ENCODE measurements at places on chromosomes 7 and 10.
A peak's percentile ranks its signal among the peaks of the same experiment; 100 is the strongest.

- DNase-seq: peak; percentile 88
Observed at GRCh38 chr7:96321658-96322372, at the start of gene SLC25A13. Gene SLC25A13, minus strand, starts transcription at chr7:96322098. Its CDS starts 142 bp downstream, at chr7:96321956.

- DNase-seq: peak; percentile 82
Observed at GRCh38 chr10:21499701-21500577, 25.5 kb downstream of the SKIDA1 start.

GRCh38 chr7:66880053-66880452 lies 41.0 kb upstream of the TMEM248 start:
- DNase-seq: no peak

DNA sequence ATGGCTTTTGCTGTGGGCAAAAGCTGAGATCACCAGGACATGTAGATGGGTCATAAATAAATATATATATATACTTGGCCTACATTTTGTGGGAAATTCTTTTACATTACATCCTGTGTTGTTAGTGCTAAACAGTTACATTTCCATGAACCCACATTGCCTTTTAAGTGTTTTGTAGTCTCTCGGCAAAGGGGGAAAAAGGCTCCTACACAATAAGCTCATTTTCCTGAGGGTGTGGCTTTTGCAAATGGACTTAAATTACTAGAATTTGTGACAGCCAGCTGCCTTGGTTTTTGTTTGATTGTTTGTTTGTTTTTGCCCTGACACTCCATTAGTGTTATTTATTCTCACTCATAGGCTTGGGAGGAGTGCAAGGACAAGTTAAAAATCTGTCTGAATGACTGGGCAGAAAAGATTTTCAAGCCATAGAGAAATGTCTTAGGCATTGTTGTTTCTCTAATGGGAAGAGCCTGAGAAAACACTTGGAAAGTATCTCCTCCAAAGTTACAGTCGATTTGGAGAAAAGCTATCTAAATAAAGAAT lies 128.8 kb downstream of the DGKB start:
- no peak for DNase-seq

- DNase-seq: no peak
Observed at GRCh38 chr10:103640436-103641181, 147.1 kb downstream of the NEURL1 start.

DNA sequence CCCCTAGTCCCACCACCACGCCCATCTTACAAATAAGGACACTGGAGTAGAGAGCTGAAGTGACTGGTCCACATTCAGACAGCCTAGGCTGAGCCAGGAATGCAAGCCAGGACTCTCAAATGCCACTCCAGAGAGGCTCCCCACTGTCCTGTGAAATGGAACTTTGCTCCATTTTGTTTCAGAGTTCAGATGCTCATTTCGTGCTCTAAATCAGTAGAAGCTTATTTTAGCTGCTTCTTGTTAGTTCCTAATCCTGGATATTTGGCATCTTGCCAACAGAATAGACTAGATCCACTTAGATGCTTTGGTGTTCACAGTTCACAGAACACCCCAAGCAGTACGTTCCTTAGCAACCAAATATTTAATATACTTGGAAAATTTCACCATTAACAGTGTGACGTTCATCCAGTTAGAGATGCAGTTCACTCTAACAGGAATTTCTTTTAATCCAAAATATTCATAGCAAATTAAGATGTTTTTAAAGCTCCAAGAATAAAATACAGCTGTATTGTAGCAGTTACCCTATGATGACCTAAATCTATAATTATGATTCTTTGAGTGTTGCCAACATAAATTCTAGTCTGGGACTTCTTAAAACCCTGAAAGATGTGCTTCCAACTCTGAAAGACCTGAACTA lies 7.3 kb downstream of the MMP21 start:
- no peak for DNase-seq

DNA sequence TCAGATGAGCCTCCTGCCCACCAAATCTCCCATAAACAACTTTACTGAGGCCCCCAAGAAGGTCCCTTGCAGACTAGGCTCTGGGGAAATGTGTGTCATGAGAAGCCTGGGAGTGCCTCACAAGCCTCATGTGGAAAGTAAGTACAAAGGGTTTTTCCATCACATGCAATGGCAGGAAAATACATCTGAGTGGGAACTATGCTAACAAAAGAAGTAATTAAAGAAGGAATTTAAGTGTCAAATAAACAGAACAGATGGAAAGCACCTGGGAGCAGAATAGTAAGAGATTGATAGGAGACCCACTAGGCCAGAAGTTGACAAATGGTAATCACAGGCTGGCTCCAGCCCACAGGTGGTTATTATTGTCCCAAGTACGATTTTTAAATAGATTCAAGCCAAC lies 20.5 kb downstream of the GSAP start:
- no peak for DNase-seq

GRCh38 chr7:98295467-98296192 lies 14.1 kb downstream of the BRI3 start:
- no peak for DNase-seq

- DNase-seq: peak; percentile 70
Observed at GRCh38 chr10:133379152-133379800, at the start of gene PAOX. Gene PAOX, plus strand, starts transcription at chr10:133379262. Its CDS starts 55 bp downstream, at chr10:133379317.

GRCh38 chr7:34886856-34887255 lies 150.4 kb downstream of the DPY19L1 start:
- DNase-seq: no peak

- no peak for DNase-seq
Observed at GRCh38 chr7:22654831-22655230, 72.2 kb upstream of the IL6 start.

- no peak for DNase-seq
Observed at GRCh38 chr7:82605247-82605864, 161.8 kb upstream of the CACNA2D1 start.

DNA sequence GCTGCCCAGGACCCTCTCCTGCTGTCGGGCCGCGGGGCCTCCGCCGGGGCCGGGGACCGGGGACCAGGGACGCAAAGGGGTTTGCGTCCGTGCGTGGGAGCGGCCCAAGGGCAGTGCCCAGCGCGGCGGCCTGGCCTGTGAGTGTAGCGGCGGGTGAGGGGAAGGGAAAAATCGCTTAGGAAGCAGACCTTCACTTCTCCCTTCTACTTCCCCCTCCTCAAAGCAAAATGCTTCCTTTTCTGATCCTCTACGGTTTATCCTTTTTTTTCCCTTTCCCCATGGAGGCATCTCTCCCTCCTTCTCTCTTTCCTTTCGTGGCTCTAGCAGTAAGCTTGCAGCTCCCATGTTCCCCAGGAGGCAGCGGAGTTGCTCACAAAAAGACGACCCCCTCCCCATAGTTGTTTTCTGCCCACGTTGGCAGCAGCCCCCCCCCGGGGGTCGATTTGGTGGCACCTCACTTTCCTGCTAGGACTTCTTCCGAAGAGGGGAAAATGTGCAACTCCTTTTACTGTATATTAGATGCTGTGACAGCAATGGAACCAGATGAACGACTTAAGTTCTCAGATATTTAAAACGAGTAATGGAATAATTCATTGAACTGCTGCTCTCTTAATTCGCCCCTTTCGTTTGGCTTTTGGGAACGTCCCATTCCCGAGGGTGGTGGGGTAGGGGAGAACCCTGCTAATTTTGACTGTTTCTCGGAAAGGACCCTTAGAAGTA lies 724 bp downstream of the CAPZA2 start:
- peak; percentile 19 for DNase-seq

DNA sequence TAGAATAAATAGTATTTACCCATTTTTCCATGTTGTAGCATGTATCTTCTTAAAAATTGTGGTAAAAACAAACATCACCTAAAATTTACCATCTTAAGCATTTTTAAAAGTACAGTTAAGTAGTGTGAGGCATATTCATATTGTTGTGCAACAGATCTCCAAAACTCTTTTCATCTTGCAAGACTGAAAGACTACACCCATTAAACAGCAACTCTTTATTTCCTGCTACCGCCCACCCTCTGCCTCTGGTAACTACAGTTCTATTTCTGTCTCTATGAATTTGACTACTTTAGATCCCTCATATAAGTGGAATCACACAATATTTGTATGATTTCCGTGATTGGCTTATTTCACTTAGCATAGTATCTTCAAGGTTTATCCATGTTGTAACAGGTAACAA lies 40.0 kb upstream of the AGBL3 start:
- DNase-seq: no peak

DNA sequence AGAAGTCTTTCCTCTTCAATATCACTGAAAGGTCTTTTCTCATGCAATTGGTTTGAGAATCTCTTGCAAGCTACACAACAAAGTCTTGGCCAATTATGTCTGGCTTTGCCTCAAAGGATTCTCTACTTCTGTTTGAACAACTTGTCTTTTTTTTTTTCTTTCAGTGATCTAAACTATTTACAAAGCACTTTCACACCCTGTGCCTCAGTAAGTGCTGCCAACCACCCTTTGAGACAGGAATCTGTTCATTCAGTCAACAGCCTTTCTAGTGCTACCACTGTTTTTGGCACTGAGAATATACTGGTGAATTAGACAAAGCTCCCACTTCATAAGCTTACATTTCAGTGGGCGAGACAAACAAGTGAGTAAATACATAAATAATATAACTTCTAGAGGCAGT lies 26.9 kb upstream of the SDK1 start:
- no peak for DNase-seq

GRCh38 chr7:47493976-47494911 lies 87.7 kb downstream of the TNS3 start:
- DNase-seq: no peak

- DNase-seq: peak; percentile 67
Observed at GRCh38 chr10:120600871-120601649, 144.0 kb downstream of the PLPP4 start.

- DNase-seq: no peak
Observed at GRCh38 chr7:16463520-16463919, 2.0 kb downstream of the SOSTDC1 start.

- no peak for DNase-seq
Observed at GRCh38 chr10:16662923-16663322, 141.2 kb upstream of the C1QL3 start.

DNA sequence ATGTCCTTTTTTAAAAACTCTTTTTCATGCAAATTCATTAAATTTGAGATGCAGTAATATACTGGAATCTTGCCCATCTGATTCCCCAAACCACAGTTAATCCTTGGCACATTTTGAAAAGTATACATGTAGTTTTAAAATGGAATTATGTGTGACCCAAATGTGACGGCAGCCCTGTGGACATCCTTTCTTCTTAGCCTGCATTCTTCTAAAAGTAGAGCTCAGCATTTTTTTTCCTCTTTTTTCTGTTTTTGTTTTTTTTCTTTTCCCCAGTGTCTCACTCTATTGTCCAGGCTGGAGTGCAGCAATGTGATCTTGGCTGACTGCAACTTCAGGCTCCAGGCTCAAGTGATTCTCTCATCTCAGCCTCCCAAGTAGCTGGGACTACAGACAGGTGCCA lies 338.9 kb downstream of the GALNT17 start:
- no peak for DNase-seq

- no peak for DNase-seq
Observed at GRCh38 chr7:122212754-122213153, 68.7 kb upstream of the AASS start.

Measured in WTC11 (cell line).